ENCODE measurements at places on chromosomes 6 and 20. TPM values are rescaled to one million over a fixed set of nuclear protein-coding genes. Genes with fewer than 3 reads are reported as not detected.

GRCh38 chr6:31882344-31882743, 3.5 kb upstream of the SLC44A4 start:
- no peak overlapping the region for H3K4me3 ChIP-seq
- peaks cover 50% of the 10 kb centered on the region for H3K36me3 ChIP-seq
- no peaks in the 10 kb centered on the region for H3K27me3 ChIP-seq
- peak; percentile 29 for DNase-seq

- peaks cover 42% of the 10 kb centered on the region for H3K27me3 ChIP-seq
- H3K4me3 ChIP-seq = no peak overlapping the region
These were observed 8.7 kb upstream of the HLA-E start for GRCh38 chr6:30480536-30481156.

DNA sequence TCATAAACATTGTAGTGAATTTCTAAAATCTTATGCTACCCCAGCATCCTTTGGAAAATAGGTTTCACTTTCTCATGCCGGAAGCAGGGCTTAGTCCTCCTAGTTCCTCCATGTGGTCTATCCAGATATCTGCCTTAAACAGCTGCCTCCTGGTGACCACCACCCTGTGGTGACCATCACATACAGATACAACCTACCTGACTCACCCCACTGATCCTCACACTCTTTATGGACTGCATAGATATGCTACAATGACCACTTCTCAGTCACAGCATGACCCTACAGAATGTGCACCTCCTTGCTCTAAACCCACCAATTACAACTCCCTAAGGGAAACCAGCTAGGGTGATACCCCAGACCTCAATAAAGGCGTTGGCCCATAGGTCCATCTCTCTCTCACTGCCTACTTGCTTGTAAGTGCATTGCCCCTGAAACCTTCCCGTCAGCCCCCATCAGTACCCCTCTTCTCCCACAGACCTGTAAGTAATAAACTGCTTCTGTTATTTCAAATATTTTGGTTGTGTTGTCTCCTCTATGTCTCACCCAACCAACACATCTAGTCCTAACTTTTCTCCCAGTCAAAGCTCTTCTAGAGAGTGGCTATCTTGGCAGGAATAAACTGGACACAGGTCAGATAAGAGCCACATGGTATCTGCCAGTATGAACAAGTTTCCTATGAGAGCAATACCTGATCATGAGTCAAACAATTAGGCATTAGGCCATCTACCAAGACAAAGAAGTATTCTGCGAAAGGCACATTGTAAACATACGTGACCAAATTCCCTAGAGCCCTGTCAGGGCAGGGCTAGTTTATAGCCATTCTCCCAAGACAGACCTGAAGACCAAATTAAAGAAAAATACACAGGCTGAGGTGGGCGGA, 39.4 kb upstream of the PLEKHG1 start:
- DNase-seq = no peak
- H3K36me3 ChIP-seq = no peaks in the 10 kb centered on the region
- H3K4me3 ChIP-seq = no peak overlapping the region
- no peaks in the 10 kb centered on the region for H3K4me1 ChIP-seq

GRCh38 chr20:20690676-20691476, 21.6 kb downstream of the RALGAPA2 start:
- no peak overlapping the region for H3K4me3 ChIP-seq
- no peaks in the 10 kb centered on the region for H3K4me1 ChIP-seq
- H3K27me3 ChIP-seq = no peaks in the 10 kb centered on the region
- no peak overlapping the region for H3K27ac ChIP-seq

DNA sequence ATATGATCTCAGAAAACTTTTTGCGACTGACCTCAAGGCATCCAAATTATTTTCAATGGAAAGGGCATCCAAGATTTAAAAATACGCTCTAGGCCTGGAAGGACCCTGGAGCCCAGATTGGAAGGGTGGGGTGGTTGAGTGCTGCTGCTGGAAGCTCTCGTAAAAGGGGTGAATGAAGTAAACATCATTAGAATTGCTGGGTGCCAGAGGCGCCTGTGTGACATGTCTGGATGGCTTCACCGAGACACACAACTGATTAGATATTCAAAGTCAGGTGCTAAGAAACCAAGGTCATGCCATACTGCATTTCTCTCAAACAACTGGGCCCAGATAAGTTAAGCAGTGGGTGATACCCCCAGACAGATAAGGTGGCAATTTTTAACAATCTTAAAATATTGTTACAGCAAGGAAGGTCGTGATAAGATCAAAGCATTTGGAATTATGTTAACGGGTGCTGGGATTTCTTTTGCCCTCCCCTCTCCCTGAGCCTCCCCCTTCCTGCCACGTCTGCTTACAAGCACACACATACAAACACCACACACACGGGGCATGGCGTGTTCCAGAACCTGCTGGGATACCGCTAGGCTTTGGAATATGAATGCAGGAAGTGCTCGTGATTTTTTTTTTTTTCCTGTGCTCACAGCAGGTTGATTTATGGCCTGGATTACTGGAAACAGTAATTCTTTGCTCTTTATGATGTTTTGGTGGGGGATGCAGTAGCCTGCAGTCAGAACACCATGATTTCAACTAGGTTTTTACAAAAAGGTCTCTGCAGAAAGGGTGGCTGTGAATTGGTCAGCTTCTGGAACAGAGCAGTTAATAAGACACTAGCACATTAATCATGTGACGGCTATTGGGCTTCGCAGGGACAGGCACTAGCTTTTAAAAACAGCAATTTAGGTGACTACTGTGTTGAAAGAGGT, 551.2 kb downstream of the QKI start:
- peaks cover 4% of the 10 kb centered on the region for H3K4me1 ChIP-seq
- H3K36me3 ChIP-seq = no peaks in the 10 kb centered on the region
- DNase-seq = peak; percentile 77
- no peak overlapping the region for H3K27ac ChIP-seq
- no peaks in the 10 kb centered on the region for H3K27me3 ChIP-seq

- no peaks in the 10 kb centered on the region for H3K36me3 ChIP-seq
- H3K4me1 ChIP-seq = peaks cover 1% of the 10 kb centered on the region
- DNase-seq = no peak
- no peak overlapping the region for H3K4me3 ChIP-seq
- peaks cover 6% of the 10 kb centered on the region for H3K27me3 ChIP-seq
These were observed 6.0 kb upstream of the DNAAF9 start for GRCh38 chr20:3413393-3413889.

DNA sequence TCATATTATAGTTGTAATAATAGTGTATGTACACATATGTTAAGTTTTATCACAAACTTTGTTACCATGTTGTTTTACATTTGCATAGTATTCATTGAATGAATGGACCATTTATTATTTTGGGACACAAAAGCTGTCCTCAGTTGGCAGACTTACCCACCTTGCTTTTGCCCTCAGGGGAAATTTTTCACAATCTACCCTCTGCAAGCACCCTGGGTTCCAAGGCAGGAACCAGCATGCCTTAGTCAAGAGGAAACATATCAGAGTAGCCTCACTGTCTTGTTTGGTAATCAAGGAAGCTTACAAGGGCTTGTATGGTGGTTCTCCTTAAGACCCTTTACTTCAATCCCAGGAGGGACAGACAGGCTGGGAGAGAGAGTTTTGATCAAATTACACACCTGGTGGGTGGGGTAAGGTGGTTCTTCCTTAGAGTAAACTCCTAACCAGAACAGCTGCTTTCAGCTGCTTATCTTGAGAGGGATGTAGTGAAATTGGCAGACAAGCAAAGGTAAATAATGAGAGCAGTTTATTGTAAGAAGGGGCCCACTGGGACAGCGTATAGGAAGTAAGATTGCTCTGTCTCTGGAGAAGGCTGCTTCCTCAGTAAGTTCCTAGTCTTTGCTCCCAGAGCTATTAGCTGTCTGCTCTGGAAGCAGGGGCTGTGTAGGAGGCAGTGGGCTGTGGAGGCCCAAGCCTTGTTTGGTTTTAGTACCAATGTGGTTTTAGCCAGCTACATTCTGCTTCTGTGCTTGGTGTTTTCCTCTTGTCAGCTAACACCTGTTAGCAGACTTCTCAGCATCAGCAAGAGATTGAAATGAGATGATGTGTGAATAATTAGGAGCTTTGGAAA, 31.1 kb downstream of the BRPF3 start:
- H3K36me3 ChIP-seq = peaks cover 47% of the 10 kb centered on the region
- peak; percentile 21 for DNase-seq
- H3K4me3 ChIP-seq = no peak overlapping the region
- H3K27ac ChIP-seq = no peak overlapping the region
- peaks cover 16% of the 10 kb centered on the region for H3K4me1 ChIP-seq
- no peaks in the 10 kb centered on the region for H3K27me3 ChIP-seq

Gene BEND6
- 0.66 TPM for total RNA-seq

Gene DLL1
- total RNA-seq = 2.0 TPM

Gene SLC35D3
- not detected for total RNA-seq

All from endothelial cell of umbilical vein (primary cell).